Stromal cell of bone marrow (primary cell): ENCODE measurements at places on chromosomes 4 and X.

- no peak for DNase-seq
Observed at GRCh38 chrX:103254171-103254824, 657 bp downstream of the TCEAL8 start.

DNA sequence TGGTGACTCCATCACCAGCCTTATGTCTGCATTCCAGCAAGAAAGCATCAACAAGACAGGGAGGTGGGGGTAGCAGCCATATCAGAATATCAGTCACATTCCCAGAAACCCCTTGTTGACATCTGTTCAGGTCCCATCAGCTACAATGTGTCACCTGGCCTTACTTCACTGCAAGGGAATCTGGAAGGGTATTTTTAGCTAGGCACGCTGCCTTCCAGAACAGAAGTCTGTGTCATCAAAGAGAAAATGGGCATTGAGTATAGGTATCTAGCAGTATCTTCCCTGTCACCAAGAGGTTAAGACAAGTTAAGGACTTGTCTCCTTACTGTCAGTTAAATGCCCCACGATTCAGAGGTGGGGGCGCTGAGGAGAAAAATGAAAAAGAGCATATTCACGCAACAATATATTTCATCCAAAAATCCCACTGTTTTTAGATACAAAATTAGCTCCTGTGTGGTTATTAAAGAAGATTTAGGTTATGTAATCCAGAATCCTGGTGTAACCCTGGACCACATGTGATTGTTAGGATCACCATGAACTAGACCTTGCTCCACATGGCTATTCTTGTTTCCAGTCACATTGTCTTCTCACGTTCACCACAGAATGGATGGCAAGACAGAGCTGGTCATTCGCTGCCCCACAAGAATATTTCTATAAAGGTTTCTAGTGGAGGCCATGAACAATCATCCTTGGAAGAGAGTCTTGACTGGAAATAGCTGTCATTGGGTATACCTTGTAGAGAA lies 60.0 kb upstream of the PDHA1 start:
- DNase-seq = no peak

DNA sequence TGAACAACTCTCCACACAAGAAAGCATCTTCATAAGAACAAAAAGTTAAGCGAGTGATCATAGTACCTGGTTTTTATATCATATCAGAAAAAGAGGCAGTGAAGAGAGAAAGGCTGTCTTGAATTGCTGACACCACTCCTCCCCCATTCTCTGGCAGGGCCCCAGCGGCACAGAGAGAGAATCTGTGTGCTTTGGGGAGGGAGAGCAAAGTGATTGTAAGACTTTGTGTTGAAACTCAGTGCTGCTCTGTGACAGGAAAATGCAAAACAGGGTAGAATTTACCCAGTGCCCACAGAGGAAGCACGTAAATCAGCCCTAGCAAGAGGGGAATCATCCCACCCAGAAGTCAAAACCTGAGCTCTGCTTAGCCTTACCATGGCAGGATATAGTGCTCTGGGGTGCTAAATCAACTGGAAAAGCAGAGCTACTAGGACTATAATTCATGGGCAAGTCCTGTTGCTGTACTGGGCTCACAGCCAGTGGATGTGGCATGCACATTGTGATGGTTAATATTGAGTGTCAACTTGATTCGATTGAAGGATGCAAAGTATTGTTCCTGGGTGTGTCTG lies 174.6 kb downstream of the PRR32 start:
- DNase-seq = no peak

DNA sequence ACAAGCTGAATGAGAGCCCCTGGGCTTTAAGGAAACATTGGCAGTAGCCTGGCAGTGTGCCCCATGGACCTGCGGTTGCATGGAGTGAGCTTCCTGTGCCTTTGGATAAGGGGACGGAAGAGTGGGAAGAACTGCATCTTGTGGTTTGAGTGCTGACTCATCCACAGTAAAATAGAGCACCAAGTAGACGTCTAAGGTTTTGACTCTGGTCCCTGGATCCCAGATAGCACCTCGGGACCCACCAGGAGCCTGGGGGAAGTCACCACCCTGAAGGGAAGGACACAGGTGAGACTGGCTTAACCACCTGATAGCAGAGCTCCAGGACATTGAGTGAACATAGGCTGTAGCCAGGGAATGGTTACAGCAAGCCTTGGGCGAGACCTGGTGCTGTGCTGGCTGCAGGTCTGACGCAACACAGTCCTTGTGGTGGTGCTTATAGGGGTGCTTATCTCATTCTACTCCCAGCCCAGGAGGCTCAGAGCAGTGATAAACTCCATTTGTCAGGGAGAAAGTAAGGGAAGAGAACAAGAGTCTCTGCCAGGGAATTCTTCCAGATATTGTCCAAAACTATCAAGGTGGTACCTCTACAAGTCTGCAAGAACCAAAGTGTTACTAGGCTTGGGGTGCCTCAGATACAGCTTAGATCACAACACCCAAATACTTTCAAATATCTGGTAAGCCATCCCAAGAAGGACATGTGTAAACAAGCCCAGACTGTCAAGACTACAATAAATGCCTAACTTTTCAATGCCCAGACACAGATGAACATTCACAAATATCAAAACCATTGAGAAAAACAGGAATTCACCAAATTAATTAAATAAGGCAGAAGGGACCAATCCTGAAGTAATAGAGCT lies 123.6 kb upstream of the TET2 start:
- no peak for DNase-seq

GRCh38 chr4:169189372-169189771 lies 81.4 kb downstream of the SH3RF1 start:
- no peak for DNase-seq

- DNase-seq = no peak
Observed at GRCh38 chr4:76736414-76736813, 161.5 kb downstream of the SOWAHB start.

DNA sequence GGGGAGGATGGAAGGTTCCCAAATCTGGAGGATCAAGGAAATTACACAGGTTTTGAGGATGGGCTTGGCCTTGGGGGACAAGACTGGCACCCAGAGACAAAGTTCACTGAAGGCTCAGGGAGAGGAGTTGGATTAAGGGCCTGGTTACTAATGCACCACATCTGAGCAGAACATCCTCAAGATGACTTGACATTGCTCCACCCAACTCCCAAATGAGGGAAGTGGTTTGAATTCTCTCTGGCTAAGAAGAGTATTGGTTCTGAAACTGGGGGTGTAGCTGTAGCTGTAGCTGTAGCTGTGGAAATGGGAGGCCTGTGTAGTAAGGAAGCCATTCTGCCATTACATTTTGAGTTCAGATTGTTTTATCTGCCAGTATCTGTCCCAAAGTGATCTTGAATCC lies 129.4 kb downstream of the RASL11B start:
- DNase-seq = no peak

GRCh38 chr4:5260121-5260520 lies 208.8 kb downstream of the STK32B start:
- DNase-seq = no peak

DNA sequence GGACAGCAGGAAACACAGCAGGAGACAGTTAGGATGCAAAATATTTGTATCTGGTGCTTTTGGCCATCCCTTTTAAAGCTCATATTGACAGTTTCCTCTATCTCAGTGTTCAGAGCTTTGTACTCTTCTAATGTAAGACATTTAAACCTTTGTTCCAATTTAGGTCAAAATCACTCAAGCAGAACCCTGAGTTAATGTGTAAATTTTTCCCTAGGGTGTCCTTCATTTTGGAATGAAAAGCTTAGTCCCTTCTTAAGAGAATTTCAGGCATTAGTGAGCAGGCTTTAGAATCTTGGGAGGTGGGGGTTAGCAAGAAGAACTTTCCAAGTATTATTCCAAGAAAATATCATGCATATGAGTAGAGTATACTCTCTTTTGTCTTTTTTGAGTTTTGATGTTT lies 188.7 kb downstream of the GBA3 start:
- no peak for DNase-seq

- no peak for DNase-seq
Observed at GRCh38 chr4:157558016-157558415, 337.5 kb downstream of the GRIA2 start.

DNA sequence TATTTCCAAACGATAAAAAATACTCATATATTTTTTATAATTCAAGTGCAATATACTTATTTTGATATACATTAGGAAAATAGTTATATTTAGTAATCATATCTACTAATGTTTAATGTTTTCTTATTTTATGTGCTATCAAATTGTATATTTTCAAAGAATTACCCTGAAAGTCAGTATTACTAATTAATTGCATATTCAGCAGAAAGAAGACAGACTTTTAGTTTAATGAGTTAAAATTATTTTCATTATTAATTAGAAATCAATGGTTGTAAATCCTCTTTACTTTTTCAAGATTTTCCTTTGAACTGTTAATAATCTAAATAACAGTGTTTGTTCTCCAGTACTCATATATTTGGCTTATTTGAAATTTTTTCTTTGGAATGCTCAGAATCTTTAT lies 181.3 kb upstream of the NDST4 start:
- DNase-seq = no peak

- no peak for DNase-seq
Observed at GRCh38 chr4:139576219-139576618, 20.2 kb upstream of the SETD7 start.

DNA sequence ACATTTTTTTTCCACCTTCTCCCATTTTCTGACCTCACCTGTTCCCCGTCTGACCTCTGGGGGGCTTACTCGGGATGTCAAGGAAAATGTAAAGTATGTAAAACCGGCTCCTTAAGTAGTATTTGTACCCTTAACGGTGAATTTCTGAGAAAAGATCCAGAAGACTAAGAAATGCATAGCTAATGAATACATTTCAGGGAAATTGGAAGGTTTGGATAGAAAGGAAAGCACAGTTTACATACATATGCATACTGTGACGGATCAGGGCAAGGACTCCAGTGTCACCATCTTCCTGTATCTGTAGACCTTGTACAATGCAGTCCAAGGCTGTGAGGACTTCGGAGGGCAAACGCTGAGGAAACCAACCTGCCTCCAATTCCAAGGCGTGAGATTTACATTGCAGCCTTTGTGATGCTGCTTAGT lies 2185.9 kb upstream of the TENM3 start:
- DNase-seq = no peak

DNA sequence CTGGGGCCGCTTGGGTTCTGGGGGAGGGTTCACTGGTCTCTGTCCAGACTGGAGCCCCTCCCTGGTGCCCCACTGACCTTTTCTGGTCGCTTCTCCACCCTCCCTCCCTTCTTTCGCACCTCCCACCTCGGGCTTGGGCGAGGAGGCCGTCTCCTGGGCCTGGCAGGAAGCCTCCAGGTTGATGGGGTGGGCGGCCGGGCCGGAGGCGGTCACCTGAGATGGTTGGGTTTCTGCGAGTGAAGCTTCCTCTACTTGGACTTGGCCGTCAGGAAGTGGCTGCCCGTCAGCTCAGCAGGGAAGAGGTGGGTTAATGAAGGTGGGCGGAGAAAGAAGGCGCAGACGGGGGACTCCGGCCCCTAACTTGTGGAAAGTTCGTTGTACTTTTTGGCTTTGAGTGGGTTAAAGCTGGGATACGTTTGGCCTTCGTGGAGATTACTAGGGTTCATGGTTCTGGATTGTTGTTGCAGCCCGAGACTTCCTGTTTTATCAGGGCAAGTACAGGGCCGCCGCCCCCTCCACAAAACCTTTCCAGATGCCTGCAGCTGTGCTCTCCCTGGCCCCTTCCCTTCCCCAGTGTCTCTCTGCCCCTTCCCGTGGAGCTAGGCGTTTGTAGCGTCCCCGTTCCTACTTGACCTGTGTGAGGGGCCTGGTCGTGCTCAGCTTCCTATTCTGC lies 1.2 kb downstream of the AKAP17A start:
- no peak for DNase-seq

DNA sequence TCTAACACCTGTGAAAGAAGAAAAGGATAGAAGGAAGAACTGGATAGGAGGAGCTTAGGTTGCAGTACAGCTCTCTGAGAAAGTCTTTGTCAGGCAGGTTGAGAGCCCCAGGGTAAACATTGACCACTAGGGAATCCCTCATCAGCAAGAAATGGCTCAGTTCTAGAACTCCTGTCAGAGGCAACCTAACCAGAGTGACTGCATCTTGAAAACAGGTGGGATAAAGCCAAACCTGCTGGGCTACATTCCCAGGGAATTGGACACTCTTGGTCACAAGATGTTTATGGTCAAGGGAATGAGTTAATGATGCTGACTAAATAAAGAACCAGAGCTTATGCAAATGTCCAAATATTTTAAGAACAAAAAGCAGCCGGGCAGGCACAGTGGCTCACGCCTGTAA lies 108.3 kb upstream of the MED14 start:
- DNase-seq = no peak

DNA sequence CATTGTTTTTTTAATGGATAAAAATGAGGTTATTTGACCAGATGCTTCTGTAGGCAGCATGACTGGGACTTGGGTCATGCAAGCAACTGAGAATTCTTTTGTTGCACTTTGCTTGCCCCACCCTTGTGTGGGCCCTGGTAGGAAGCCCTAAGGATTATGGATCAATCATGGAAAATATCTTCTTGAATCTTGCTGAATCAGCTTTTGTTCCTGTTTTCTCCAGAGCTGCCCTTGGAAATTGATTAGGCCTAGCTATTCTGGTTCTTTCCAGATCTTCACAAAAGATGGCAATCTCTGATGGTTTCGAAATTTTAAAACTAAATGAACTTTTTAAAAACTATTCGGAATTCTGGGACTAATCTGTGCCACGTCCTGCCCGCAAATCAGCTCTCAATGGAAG lies 58.6 kb downstream of the PRRG1 start:
- DNase-seq = no peak

DNA sequence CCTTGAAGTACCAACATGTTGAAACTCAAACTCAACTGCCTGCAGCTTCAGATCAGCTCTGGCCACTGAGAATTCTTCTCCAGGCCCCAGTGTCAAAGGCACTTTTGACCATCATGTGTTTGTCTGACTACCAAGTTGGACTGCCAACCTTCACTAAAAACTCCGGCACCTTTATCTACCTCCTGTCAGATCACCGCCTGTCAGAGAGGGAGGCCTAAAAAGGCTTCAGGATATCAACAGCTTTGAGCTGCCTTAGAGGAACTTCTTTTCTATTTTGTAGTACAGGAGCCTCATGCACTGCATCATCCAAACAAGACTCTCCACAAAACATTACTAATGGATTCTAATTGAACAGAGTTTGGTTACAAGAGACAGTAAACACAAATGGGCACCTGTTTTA lies 2.8 kb downstream of the ACSL1 start:
- no peak for DNase-seq

DNA sequence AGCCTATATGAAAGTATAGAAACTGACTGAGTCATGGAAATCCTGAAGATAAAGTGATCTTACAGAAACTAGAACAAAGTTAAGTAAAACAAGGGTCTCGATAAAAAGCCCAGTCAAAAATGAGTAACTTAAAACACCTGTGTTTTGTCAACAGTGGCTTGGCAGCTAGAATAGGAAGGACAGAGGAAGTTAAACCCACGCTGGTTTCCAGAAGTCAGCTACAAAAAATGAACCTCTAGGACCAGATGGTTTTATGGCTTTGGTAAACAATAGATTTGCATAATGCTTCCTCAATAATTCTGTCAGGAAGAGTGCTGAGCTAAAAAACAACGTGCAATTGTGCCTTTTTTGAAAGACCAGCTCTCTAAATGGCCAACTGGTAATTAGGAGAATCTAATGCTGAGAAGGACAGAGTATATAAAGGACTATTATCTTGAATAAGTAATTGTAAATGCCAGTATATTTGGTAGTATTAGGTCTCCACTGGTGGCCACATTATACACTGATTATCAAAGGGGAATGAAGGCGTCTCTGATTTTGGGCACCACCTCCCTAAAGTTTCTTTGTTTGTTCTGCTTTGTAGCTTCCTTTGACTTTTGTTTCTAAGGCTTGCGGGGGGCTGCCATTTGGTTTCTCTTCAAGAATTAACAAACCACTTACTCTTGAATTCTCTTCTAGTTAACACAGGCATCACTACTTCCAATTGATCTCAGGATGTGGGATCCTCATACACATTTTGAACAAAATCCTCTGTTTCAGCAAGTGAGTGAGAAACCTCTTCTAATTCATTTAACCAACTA lies 72.2 kb upstream of the PPP3CA start:
- no peak for DNase-seq
